ENCODE measurements at places on chromosomes 4 and X.

DNA sequence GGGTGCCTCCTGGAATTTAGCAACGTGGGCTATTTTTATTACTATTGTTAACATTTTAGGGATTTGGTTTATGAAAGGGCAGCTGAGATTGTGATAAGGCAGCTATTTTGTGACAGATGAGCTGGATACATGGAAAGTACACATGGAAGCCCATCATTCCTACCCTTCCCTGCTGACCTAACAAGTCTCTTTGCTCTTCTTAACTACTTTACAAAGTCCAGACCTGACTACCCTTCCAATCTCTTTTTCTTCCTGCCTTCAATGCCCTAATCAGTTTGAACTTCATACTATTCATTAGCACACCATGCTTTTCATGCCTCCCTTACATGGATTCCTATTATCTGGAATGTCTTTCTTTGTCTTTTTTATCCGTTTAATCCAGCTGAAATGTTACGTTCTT lies 9.4 kb upstream of the AFP start:
- no peak for DNase-seq

DNA sequence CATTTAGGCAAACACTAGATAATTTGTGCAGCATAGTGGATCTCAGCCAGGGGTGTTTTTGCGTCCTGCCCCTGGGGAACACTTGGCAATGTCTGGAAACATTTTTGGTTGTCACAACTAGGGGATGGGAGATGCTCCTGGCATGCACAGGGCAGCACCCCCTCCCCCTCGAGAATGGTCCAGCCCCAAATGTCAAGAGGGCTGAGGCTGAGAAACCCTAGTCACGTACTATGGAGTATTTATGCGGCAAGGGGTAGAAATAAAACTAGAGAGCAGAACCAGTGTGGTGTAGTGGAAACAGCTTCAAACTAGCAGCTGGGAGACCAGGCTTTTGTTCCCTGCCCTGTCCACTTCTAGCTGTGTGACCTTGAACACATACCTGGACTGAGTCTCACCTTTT lies 38.2 kb upstream of the CLCN4 start:
- no peak for DNase-seq

DNA sequence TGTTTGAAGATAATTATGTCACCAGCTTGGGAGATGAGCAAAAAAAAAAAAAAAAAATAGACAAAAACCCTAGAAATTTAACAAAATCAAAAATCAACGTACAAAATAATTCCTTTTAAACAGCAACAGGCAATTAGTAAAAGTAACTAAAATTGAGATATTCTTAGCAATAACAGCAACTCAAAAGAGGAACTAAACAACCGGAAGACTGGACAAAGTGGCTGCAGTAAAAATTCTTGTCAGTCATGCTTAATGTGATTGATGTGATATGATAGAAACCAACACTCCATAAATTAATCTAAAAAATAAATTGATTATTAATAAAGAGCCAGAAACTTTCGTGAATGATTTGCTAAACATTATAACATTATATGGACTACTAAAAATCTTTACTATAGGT lies 1534.6 kb upstream of the AGA start:
- DNase-seq = no peak

DNA sequence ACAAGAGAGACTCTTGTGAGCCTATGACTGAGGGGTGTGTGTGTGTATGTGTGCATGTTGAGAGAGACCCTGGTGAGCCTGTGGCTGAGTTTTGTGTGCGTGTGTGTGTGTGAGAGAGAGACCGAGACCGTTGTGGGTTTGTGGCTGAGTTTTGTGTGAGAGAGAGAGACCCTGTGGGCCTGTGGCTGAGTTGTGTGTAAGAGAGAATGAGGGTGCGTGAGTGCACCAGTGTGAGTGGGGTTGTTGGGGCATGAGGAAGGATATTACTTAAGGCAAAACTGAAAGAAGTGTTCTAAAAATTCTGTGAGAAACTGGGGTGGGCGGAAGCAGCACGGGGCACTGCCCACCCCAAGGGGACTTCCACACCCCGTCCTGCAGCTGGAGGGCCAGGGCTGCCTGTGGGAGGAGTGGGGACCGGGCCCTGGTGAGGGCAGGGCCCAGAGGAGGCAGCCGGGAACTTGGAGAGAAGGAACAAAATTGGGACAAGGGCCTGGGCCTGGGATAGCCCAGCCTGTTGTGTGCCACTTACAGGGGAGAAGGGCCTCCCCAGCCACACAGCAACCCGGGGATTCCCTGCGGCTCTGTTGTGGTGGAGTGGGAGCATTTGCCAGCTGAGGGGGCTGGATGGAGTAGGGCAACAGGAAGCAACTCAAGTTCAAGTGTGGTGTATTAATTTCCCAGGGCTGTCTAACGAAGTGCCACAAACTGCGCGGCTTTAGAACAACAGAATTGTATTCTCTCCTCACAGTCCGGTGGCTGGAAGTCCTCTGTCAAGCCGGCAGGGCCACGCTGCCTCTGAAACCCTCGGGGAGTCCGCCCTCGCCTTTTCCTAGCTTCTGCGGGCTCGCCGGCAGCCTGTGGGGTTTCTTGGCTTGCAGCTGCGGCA lies 22.1 kb downstream of the TMEM131L start:
- peak; percentile 83 for DNase-seq

GRCh38 chr4:152462047-152462446 lies 73.8 kb downstream of the FBXW7 start:
- no peak for DNase-seq

GRCh38 chr4:22299678-22300077 lies 216.2 kb downstream of the ADGRA3 start:
- no peak for DNase-seq

DNA sequence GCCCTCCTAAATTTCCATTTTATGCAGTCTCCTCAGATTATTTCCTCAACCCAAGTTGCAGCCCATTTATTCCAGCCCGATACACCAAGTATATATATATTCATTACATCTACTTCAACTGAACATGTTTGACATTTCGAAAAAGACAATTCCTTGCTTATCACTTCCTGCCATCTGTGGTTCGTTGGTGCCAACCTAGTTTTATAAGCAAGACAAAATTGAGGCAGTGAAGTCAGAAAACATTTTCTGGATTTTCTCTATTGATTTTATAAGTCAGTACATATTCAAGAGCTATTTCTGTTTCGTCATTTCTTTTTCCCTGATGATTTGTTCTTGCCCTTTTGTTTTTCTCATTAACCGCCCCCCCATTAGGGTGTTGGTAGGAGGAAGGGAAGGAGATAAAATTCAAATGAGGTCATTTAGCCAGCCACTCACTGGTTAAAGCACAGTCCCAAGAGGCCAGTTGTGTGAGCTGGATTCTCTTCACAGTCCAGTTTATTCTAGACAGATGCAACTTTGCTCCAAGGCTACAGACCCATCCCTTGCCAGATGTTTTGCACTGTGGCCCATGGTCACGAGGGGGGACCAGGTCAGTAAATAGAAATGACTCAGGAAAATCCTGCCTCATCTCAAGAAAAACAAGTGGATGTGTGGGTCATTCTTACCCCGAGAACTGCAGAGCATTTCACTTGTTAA lies 20.3 kb upstream of the VEGFD start:
- no peak for DNase-seq

GRCh38 chr4:19425146-19425545 lies 826.6 kb upstream of the SLIT2 start:
- DNase-seq = no peak

- no peak for DNase-seq
Measured at GRCh38 chrX:39310891-39311290, 509.6 kb downstream of the MID1IP1 start.

DNA sequence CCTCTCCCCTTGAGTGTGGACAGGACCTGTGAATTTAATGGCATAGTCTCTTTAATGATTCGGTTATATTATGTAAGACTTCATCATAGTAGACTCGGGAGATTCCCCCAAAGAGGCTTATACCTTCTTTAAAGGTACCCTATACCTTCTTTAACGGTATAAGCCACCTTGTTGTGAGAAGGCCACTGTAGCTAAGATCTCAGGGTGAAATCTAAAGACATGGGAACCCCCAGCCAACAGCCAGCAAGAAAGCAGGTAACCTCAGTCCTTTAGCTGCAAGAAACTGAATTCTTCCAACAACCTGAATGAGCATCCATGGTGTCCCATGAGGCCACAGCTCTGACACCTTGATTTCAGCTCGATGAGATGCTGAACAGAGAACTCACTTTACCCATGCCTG lies 931 bp downstream of the DDX60 start:
- DNase-seq = no peak

DNA sequence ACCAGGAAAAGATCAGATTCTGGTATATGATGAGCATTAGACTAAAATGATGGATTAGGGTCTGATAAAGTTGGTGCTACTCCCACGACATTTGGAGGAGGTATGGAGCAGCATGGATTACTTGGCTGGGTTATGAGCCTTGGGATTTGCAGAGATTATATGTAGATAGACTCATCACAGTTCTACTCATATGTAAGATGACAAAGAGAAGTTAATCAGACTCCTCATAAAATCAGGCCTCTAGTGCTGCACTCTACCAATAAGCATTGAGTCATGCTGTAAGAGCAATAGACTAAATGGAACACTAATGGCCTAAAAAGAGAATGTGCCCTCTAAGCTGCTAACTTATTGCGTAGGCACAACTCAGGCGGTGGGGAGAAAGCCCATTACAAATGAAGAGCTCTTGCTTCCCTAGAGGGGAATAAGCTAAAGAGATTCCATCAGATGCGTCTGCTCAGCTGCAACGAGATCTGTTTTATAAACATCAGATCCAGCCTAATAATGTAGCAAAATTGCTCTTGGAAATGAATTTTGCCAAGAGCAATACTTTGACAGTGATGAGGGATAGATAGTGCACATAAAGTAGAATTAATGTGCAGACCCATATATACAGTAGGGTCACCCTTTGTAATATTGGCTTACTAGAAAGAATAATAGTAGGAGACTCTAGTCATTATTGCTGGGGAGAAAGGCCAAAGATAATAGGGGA lies 17.5 kb downstream of the LIAS start:
- DNase-seq = no peak

- no peak for DNase-seq
Measured at GRCh38 chrX:107730298-107730655, 45.3 kb downstream of the TSC22D3 start.

- DNase-seq = no peak
Measured at GRCh38 chr4:22498866-22499265, 17.0 kb downstream of the ADGRA3 start.

- DNase-seq = no peak
Measured at GRCh38 chr4:80115368-80116181, 42.5 kb upstream of the ANTXR2 start.

DNA sequence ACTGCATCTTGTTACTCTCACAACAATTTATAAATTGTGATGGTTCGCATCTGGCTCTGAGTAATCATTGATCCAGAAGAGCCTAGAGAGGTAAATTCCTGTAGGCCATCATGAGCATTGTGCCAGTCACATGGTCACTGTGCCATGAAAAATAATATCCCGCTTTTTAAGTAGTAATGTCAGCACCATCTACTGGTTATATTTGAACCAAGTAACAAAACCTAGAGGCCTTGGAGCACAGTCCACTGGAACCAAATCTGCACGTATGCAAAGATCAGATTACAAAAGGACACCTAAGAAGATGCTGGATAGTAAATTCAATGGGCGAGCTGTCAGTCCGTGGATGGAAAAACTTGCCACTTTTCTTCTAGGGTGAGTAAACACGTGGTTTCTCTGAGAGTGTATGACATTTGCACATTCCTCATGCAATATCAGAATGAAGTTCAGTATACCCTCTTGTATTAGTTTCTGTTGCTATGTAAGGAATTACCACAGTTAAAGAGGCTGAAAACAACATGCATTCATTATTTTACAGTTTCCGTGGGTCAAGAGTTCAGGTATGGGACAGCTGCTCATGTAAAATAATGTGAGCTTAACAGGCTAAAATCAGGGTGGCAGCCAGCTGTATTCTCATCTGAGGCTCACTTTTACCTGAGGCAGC lies 26.8 kb downstream of the FAM114A1 start:
- DNase-seq = no peak

DNA sequence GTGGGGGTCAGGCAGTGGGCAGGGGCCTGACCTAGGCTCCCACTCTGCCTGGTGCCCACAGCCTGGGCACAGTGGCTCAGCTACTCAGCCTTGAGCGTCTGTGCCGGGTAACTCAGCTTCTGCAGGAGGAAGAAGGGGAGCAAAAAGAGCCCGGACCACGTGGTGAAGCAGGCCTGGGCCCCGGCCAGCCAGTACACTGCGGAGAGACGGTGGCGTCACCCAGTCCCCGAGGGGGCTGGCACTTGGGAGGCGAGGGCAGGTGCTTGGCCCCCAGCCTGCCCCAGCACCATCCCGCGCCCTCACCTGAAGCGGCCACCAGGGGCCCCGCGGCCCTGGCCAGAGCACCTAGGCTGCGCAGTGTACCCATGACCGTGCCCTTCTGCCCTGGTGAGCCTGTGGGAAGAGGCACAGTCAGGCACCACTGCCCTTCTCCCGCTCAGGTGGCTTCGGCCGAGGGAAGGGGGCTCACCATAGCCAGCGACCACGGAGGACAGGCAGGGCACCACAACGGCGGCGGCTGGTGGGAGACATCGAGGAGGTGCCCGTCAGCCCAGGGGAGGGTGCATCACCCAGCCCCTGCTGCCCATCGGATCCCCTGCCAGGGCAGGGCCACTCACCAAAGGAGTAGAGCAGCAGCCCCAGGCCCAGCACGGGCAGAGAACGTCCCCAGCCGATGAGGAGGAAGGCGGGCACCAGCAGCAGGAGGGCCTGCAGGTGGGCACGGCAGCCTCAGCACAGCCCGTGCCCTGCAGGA lies 32.3 kb downstream of the NOP14 start:
- DNase-seq = no peak

DNA sequence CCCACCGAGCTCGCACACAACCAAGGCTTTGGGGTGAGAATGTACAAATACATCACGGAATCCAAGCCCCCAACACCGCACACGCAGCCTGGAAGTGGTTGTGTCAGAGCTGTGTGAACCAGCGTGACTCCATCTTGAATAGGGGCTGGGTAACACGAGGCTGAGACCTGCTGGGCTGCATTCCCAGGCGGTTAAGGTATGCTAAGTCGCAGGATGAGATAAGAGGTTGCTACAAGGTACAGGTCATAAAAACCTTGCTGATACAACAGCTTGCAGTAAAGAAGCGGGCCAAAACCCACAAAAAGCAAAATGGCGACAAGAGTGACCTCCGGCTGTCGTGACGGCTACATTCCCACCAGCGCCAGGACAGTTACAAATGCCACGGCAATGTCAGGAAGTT lies 258.4 kb downstream of the DHRSX start:
- DNase-seq = no peak

- DNase-seq = no peak
Measured at GRCh38 chrX:103002576-103002975, 61.4 kb downstream of the BEX1 start.

DNA sequence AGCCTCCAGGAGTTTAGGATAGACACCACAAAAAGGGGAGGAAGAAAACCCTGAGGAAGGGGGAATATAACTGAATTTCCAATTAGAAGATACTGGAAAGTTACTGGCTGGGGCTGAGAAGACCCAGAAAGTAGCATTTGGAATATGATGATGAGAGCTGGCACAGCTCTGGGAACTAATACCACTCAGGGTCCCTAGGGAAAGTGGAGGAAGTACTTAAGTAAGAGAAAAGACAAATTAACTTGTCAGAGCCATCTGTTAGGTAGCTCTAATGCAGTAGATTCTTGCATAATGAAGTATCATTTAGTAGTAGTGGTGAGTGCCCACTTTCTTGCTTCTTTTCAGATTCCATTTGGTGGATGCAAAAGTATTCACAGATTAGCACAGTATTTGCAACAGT lies 90.8 kb upstream of the TSPAN5 start:
- no peak for DNase-seq
